ENCODE measurements at places on chromosomes 1 and 21.

DNA sequence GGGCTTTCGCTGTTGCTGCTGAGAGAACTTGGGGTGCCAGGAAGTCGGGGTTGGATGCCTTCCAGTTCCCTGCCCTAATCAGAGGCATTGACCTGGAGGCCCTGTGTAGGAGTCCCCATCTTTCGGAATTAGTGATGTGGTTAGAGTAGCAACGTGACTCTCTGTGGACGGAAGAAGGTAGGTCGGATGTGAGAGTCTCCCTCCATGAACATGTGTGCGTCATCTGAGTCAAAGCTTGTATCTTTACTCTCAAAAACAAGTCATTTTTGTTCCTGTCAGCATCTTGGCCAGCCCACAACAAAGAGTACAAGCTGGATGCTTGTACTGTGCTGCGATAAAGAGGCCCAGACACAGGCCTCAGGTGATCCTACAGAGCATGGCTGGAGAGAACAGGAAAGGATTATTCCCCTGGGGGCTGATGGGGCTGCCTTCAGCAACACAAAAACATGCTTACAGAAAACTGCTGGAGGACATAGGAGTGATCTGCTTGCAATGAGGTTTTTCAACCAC, 31.0 kb upstream of the IL10 start:
- peak; percentile 47 for DNase-seq

- no peak for DNase-seq
These were observed 25.7 kb upstream of the IVNS1ABP start for GRCh38 chr1:185342672-185343259.

DNA sequence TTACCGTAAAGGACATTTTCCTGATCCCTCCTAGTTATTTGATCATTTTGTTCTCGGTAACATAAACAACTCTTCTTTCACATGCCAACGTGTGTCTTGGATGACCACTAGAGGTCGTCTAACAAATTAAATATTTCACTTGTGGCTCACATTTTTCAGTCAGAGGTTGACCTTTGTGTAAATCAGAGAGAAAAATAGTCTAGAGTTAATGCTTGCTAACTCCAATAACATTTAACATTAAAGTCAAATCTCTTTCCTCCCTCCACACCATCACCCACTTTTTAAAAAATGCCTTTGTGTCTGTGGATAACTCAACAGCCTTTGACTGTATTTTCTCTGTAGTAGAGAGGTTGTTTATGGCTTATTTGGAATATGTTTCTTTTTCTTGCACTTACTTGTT, 220.5 kb upstream of the B3GALT2 start:
- DNase-seq: no peak

DNA sequence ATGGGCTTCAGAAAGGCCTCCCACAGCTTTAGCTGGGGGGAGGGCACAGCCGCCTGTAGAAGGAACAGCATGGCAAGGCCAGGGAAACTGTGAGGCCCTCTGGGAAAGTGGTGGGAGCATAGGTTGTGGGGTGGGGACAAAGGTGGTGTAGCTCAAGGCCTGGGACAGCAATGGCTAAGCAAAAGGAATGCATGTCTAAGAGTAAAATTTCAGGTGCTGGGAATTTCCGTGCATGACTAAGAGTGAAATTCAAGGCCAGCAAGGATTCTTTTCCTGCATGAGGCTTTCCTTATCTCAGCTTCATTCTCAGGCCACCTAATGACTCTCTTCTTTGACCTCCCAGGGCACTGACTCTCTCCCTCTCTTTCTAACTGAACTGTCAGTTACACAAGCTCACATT, 86.5 kb upstream of the WNT4 start:
- no peak for DNase-seq

DNA sequence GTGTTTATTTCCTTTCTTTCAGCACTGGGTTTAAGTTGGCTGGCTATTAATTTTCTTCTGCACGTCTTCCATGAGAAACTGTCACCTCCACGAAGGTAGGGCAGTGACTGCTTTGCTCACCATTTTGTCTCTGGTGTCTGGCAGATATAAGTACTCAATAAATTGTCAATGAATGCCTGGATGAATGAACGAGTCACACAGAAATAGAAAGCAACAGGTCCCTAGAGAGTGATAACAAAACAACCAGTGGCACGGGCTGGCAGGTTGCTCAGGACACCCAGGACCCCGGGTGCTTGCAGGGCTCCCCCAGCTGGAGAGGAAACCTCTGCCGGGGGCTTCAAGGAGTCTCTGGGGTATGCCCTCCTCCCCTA, 3.2 kb upstream of the MYOC start:
- DNase-seq: no peak

- no peak for DNase-seq
These were observed 15.4 kb downstream of the EFNA3 start for GRCh38 chr1:155093911-155094621.

DNA sequence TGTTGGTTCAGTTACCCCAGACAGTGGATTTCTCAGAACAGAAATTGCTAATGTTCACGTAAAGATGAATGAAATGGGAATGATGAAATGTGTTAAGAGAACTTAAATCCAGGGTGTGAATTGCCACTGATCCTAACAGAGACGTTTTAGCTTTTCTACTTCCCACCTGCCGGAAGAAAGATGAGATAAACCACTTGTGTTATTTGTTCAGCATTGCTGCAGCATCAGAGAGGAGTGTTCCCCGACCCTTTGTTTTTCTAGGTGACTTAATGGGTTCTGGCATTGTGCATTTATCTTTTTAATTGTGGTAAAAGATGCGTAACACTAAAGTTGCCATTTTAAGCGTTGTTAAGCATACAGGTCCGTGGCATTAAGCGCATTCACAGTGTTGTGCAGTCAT, 122.3 kb downstream of the GALNT2 start:
- DNase-seq: no peak

GRCh38 chr1:4655674-4656532, 1.5 kb downstream of the AJAP1 start:
- DNase-seq: no peak

DNA sequence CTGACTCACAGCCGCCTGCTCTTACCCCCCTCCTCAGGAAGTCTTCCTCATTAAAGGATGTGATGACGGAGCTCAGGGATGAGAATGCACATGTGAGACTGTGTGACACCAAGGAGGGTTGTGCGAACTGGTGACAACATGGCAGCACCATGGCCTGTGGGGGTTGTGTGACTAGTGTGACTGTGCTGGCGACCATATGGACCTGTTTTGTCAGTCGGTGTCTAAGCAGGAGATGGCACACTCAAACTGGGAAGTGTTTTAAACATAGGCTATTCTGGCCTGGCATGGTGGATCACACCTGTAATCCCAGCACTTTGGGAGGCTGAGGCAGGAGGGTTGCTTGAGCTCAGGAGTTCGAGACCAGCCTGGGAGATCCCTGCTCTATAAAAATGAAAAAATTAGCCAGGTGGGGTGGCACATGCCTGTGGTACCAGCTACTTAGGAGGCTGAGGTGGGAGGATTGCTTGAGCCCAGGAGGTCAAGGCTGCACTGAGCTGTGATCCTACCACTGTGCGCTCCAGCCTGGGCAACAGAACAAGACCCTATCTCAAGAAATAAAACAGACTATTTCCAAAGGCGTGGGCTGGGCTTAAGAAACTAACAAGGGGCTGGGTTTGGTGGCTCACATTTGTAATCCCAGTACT, 7.4 kb downstream of the TRNP1 start:
- DNase-seq: no peak

DNA sequence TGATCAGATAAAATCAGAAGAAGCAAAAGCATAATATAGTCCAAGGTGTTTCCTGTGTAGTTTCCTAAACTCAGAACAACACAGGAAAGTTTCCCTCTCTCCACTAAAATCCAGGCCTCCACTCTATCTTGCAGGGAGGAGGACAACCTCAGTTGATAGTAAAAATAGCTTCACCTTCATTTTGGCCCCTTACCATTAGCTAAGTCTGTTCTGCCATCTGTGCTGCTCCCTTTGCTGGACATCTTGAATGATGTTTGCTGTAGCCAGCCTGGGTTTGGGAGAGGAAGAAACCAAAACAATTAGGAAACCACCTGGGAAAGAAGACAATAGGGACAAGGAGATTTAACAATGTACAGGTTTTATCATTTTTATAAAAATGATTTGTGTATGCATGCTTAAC, 18.6 kb downstream of the DCAF8 start:
- DNase-seq: no peak

DNA sequence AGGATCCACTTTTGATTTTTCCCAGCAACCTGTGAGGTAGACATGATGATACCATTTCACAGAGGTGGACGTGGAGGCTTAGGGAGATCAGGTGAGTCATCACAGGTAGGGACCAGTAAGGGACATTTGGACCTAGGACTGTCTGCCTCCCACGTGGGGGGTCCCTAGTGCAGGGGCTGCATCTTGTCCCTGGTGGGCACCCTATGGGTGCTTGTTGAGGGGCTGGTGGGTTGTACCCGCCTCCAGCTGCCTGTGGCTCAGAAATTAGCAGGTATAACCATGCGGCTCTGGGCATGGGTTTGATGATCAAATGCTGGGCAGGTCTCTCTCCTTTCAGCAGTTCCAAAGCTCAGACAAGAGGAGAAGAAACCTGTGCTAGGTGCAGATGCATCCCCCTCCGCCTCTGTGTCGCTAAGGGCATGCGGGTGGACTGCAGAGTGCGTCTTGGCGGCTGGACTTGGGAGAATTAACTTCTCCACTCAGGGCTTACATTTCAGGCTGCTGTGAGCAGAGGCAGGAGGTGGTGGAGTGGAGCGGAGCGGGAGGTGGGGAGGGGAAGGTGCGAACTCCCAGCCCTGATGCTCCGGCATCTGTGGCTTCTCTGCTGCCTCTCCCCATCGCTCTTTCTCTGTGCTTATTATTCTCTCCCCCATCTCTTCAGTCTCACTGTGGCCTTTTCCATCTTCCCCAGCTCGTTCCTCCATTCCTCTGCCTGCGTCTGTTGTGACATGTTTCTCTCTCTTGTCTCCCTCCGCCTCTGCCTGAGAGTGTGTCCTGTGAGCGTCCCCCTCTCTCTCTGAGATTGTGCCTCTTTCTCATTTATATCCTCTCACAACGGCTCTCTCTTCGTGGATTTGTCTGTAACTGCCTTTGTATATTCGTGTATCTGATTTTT, 146.8 kb downstream of the PTPRU start:
- DNase-seq: no peak

DNA sequence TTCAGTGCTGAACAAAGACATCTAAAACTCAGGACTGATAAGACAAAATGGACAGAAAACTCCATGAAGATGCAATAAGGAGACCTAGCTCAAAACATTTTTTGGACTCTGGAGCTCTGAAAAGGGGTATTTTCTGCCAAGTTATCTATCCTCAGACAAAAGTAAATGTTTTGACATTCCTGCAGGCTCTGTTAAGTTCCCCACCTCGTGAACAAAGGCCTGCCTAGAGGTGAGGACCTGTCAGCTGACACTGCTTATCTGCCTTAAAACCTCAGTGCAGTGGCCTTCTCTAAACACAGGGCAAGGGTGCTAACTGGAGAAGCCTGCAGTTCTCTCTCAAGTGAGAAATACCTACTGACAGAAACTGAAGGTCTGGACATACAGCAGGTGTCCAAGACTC, 41.1 kb downstream of the COLGALT2 start:
- no peak for DNase-seq

- DNase-seq: no peak
These were observed 31.6 kb upstream of the ACOT11 start for GRCh38 chr1:54516249-54516920.
